ENCODE measurements at places on chromosomes 4 and X.

- DNase-seq = no peak
Observed at GRCh38 chr4:6939761-6940743, 30.4 kb downstream of the TBC1D14 start.

DNA sequence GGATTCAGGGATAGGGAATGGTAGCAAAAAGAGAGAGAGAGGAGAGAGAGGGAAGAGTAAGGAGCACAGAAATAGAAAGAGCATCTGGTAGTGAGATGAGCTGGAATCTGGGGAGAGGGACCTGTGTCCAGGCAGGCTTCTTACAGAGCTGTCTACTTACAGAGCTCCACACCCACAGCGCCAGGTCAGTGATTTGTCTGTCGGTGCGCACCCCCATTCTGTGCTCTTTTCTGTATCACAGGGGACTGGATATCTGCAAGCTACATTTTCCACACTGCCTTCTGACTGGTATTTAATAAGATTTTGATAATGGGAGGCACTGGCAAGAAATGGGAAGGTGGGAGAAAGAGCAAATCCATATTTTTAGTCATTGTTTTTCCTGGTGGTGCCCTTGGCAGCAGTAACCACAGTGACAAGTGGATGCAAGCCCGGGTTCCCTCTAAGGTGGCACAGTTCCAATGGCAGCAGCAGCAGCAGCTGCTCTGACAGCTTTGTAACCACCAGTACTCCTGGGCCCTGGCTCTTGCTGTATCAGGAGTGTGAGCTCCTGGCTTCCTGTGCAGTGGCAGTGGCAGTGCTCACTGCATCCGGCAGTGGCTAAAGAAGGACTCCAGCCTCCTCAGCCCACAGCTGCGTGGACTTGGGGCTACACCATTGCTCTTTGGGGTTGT is 300.5 kb downstream of the TRIML1 start:
- DNase-seq = no peak

- no peak for DNase-seq
Observed at GRCh38 chrX:53256446-53257041, 24.8 kb downstream of the IQSEC2 start.

GRCh38 chrX:109268340-109268739 is 213.5 kb downstream of the GUCY2F start:
- no peak for DNase-seq

DNA sequence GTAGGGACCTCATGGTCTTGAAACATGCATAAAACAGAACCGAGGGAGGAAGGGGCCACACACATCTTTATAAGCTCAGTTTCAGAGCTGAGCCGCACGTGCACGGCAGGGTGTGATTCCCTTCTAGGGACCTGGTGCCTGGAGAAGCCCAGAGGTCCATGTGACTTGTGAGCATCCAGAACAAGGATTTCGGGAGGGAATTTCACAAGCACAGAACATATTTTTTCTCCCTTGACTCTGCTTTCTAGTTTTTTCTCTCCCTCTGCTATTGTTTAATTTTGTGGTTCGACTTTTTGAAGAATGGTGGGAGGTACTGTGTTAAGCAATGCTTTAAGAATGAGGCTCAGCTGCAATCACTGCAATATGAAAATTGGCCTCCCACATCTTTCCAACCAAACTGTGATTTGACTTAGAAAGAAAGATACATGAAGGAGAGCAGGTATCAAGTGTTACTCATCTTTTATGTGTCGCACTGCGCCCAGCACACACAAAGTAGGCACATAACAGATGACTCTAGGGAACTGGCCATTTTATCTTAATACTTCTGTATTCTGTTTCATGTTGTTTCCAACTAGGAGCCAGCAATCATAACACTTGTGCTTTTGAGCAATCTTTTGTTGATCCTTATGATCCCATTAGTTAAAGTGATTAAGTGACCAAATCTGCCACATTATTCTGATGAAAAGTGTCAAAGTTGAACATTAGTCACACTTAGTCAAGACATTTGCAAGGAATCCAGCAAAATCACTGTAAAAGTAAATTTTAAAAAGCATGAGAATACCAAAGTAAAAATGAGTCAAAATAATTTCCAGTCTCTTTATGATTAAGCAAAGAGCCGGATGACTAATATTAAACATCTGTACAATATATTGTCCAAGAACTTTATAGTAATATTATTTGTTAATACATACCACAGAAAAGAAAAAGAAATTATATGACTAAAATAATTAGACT is 86.4 kb downstream of the SHISA3 start:
- peak; percentile 64 for DNase-seq

DNA sequence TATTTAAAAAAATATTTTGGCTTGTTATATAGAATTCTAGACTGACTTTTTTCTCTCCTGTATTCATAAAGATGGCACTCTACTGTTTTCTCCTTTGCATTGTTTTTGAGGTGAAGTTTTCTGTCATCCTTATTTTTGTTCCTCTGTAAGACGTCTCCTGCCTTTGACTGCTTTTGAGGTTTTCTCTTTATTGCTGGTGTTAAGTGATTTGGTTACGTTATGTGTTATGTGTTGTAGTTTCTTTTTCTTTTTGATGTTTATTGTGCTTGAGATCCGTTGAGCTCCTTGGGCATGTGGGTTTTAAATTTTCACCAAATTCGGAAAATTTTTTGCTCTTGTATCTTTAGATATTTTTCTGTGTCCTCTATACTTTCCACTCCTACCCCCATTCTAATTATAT is 50.0 kb downstream of the KDM6A start:
- DNase-seq = no peak

- DNase-seq = no peak
Observed at GRCh38 chr4:80592950-80593349, 257.4 kb downstream of the CFAP299 start.

DNA sequence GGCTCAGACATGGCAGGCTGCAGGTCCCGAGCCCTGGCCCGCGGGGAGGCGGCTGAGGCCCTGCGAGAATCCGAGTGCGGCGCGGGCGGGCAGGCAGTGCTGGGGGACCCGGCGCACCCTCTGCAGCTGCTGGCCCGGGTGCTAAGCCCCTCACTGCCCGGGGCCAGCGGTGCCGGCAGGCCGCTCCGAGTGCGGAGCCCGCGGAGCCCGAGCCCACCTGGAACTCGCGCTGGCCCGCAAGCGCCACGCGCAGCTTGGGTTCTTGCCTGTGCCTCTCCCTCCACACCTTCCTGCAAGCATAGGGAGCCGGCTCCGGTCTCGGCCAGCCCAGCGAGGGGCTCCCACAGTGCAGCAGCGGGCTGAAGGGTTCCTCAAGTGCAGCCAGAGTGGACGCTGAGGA is 97.5 kb downstream of the QDPR start:
- no peak for DNase-seq

GRCh38 chr4:185869427-185869826 is 57.4 kb upstream of the SORBS2 start:
- no peak for DNase-seq

DNA sequence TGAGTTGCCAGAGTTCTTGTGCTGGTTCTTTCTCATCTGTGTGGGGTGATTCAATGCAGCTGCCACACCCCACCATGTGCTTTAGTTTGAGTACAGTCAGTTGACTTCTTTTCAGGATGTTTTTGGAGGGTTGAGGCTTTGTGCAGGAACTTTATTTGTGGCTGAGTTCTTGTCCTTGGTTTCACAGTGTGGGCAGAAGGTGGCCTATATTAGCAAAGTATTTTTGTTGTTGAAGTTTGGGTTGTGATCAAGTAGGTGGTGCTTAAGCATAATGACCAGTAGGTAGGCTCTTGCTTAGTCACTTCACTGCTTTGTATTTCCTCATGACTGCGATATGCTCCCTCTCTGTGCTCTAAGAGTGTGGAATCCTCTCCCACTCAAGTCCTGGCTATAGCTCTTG is 80.3 kb downstream of the ARHGAP24 start:
- no peak for DNase-seq

DNA sequence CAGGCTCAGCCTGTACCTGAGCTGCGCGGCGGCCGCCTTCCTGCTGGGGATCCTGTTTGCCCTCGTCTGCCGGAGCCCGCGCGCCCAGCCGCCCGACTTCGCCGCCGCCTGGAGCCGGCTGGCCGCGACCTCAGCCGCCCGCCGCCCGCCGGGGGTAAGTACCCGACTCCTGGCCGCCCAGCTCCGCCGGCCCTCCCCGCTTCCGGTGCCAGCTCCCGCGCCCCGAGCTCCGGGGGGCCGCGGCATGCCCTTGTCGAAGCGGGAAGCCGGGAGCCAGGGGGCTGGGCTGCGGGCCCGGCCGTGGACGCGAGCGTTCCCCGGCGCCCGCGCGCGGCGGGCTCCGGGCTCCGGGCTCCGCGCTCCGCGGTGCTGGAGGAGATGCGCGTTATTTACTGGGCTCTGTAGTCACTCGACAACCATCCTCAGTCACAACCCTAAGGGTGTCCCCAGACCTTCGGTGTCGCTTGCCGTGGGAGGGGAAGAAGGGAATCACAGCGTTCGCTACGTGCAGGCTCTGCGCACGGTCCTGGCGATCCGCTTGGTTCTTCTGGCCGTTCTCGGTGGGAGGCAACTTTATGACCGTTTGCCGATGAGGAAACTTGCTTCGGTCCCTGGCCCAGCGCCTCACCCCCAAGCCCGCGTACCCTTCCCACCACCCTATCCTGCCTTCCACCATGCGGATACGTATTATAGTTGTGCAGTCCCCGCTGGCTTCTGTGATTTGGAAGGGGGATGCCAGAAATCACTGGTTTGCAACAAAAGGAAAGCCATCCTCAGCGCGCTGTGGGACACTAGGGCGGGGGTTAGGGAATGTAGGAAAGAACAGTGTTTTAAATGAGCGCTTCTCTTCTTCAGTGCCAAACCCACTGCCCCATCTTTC is 944 bp downstream of the SNX25 start:
- peak; percentile 66 for DNase-seq

GRCh38 chr4:30269850-30270249 is 450.3 kb upstream of the PCDH7 start:
- DNase-seq = peak; percentile 8

DNA sequence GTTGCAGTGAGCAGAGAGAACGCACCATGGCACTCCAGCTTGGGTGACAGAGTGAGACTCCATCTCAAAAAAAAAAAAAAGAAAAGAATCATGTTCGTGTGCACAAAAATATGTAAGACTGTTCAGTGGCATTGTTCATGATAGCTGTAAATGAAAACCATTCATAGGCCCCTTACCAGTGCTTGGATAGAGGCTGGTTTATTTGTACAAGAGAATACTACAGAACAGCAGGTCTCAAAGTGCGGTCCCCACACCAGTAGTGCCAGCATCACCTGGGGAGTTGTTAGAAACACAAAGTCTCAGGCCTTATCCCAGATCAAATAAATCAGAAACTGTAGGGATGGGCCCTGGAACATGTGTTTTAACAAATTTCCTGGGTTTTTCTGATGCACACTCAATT is 12.7 kb upstream of the MRFAP1 start:
- DNase-seq = no peak

DNA sequence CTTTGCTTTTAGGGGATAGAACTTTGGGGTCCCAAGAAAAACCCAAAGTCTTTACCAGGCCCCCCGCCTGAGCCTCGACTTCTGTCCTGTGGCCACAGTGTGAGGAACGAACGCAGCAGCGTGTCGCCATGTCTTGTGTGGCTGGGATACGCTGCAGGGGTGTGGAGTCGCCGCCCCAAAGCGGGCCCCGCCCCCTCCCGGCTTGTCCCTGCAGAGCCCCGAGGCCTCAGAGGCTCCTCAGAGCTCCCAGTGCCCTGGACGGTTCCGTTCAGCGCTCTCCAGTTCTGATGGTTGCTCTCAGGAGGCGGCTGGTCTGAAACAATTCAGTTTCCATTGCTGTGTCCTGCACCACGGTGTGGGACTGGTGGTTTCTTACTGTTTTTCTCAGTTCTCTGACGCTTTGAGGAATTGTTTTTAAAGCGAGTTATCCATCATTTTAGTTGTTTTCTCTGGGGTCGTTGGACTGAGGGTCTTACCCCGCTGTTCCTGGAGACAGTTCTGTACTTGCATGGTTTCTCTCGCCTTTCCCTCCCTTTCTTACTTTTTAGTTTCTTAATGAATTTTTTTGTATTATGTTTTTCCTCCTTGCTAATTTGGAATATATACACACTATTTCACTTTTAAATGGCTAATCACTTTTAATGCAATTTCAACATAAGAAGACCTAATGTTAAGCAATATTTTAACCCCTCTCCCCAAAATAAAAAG is 1.6 kb upstream of the IDUA start:
- peak; percentile 22 for DNase-seq

- no peak for DNase-seq
Observed at GRCh38 chr4:80239480-80240150, 26.8 kb upstream of the FGF5 start.

- no peak for DNase-seq
Observed at GRCh38 chr4:34194585-34194984, 2049.7 kb downstream of the ARAP2 start.

GRCh38 chr4:2175990-2176698 is 65.8 kb downstream of the HAUS3 start:
- DNase-seq = no peak

- DNase-seq = no peak
Observed at GRCh38 chrX:11781133-11781532, 23.1 kb downstream of the MSL3 start.

- DNase-seq = no peak
Observed at GRCh38 chr4:81376720-81377119, 95.0 kb downstream of the RASGEF1B start.

DNA sequence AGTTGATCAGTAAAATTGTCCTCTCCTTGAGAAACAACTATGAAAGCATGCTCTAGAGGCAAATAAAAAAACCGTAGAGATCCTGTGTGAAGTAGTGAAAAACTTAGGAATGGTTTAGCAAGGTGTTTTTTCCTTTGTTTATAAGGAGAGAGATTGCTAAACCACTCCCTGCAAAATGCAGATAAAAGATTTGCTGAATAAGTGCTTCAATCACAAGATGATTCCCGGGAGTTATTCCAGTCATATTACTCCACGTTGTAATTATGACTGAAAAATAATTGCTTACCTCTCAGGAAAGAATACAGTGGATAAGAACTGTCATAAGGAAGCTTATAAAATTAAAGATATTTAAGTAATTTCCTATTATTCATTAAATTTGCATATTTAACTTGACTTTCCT is 2.8 kb downstream of the GK start:
- DNase-seq = no peak

DNA sequence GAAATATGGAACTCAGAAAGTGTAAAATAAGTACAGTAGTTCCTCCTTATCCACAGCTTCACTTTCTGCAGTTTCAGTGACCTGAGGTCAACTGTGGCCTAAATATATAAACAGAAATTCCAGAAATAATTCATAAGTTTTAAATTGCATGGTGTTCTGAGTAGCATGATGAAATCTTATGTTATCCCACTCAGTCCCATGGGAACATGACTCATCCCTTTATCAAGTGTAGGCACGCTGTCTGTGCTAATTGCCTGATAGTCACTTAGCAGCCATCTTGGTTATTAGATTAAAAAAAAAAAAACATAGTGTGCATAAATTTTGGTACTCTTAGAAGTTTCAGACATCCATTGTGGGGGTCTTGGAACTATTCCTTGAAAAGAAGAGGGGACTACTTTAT is 983.4 kb upstream of the ADGRL3 start:
- peak; percentile 50 for DNase-seq

DNA sequence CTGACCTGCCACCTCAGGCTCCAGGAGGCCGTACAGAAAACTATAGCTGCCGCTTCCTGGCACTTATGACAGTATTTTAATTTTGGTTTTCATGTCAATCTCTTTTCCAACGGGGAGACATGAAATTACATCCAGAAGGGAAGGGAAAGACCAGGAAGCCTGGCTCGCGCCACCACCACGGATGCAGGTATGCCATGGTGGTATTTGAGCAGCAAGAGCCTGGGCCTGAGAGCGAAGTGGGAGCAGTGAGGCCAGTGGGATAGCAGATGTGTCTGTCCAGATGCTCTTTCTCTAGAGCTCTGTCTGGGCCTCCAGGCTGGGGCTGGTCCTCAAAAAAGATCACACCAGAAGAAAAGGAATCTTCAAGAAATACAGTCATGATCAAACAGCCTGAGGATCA is 82.5 kb upstream of the CPEB2 start:
- no peak for DNase-seq
